Effector memory CD4-positive, alpha-beta T cell (primary cell): ENCODE measurements at places on chromosomes 6 and 20.
A peak's percentile ranks its signal among the peaks of the same experiment; 100 is the strongest.

- no peak for DNase-seq
Measured at GRCh38 chr6:111673532-111673931, 67.9 kb upstream of the TRAF3IP2 start.

- DNase-seq, result no peak
Measured at GRCh38 chr6:5139828-5140771, 55.0 kb downstream of the PPP1R3G start.

GRCh38 chr20:46938434-46938833, 43.8 kb downstream of the EYA2 start:
- DNase-seq, result no peak

DNA sequence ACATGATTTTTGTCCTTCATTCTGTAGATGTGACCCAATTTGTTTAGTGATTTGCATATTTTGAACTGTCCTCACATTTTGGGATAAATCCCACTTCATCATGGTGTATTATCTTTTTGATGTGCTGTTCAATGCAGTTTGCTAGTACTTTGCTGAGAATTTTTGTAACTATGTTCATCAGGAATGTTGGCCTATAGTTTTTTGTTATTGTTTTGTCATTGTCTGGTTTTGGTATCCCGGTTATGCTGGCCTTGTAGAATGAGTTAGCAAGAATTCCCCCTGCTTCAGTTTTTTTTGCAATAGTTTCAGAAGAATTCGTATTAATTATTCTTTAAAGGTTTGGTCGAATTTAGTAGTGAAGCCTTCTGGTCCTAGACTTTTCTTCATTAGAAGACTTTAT, 11.9 kb downstream of the KIF25 start:
- DNase-seq, result no peak

GRCh38 chr20:37841971-37842370, 61.0 kb upstream of the VSTM2L start:
- no peak for DNase-seq

- DNase-seq, result no peak
Measured at GRCh38 chr6:97717086-97717485, 434.1 kb upstream of the MMS22L start.

DNA sequence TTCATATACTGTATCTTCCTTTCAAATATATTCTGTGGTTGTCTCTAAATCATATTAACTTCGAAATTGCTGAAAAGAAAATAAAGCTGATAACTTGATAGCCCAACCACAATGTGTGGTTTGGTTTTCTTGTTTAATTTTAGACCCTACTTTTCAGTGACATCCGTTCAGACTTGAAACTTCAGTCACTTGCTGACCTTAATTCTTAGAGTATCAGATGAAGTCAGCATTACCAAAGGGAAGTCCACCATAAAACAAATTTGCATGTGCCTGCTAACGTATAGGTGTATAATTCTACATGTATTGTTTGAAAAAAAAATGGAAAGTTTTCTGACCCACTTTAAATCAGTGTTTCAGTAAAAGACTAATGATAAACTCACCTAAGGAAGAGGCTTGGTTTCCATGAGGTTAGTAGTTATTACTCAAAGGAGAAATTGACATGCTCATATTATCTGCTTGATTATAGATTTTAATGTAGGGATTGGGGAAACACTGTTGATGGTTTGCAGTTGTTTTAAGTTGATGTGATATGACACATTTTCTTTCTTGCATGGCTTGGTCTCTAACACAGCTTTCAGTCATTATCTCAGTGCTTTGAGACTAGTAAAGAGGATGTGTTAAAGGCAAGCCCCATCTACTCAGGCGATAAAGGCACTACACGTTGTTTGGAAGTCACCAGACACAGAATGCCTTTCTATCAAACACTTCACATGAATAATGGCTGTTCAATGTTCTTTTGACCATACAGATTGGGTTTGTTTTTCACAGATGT, 5.2 kb upstream of the IL17A start:
- DNase-seq, result no peak

DNA sequence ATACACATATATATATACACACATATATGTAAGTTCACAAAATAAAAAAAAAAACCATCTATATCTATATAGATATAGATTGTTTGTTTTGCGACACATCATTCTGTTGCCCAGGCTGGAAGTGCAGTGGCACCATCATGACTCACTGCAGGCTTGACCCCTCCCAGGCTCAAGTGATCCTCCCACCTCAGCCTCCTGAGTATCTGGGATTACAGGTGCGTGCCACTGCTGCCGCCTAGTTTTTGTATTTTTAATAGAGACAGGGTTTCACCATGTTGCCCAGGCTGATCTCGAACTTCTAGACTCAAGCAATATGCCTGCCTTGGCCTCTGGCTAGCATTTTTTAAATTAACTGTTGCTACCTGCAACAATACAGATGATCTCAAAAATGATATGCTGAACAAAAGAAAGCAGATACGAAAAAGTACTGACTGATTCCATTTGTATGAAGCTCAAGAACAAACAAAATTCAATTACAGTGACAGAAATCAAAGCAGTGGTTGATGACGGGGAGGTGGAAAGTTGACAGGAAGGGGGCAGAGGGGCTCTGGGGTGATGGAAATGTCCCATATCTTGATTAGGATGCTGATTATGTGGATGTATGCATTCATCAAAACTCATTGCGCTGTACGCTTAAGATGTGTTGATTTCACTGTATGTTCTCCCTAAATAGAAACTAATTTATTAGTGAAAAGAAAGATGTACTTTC, 49.6 kb downstream of the ATXN1 start:
- peak; percentile 63 for DNase-seq

- no peak for DNase-seq
Measured at GRCh38 chr20:17636523-17637412, 45.3 kb downstream of the RRBP1 start.

DNA sequence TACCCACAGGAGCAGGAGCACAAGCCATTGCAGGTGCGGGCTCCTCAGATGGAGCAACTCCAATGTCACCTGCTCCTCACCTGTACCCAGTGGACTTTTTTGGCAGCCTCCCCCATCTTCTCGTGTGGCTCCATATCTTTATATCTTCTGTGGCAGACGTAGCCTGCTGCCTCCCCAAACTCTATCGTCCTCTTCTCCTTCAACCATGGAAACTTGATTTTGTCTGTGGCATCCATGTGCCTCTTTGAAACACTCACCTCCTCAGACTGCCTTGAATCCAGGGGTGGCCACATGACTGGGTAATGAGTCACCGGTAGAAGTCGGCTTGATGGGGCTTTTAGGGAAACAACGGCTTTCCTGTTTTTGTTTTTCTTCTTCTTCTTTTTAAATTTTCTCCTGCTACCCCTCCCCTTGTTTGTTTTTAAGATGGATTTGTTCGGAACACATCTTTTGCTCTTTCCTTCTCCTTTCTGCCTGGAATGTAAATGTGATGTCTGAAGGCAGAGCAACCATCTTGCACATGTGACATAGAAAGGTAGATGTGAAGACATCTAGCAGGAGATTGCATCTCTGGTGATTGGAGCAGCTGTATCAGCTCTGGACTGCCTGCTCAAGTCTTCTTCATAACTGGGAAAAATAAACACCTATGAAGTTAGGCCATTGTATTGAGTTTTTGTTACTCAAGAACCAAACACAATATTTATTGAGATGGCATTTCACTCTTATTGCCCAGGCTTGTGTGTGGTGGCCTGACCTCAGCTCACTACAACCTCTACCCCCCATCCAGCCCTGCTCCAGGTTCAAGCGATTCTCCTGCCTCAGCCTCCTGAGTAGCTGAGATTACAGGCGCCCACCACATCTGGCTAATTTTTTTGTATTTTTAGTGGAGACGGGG, 69.9 kb upstream of the DDR1 start:
- peak; percentile 21 for DNase-seq

- no peak for DNase-seq
Measured at GRCh38 chr6:119296036-119297035, 53.2 kb downstream of the MAN1A1 start.

DNA sequence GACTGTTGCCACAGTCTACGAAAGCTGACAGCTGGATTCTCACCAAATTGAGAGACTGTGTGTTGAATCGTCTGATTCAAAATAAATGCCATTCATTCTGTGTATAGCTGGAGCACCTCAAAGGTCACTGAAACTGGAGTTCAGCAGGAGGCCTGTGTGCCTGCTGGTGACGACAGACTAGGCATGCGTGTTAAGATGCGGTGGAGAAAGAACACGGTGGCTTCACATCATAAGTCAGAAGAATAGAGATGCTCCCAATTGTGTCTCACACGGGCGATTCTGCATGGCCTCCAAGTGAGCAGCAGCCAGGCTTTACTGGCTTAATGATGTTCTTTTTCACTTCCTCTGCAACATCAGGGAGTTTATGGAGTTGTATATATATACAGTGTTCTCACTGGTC, 32.3 kb downstream of the SNHG17 start:
- no peak for DNase-seq

DNA sequence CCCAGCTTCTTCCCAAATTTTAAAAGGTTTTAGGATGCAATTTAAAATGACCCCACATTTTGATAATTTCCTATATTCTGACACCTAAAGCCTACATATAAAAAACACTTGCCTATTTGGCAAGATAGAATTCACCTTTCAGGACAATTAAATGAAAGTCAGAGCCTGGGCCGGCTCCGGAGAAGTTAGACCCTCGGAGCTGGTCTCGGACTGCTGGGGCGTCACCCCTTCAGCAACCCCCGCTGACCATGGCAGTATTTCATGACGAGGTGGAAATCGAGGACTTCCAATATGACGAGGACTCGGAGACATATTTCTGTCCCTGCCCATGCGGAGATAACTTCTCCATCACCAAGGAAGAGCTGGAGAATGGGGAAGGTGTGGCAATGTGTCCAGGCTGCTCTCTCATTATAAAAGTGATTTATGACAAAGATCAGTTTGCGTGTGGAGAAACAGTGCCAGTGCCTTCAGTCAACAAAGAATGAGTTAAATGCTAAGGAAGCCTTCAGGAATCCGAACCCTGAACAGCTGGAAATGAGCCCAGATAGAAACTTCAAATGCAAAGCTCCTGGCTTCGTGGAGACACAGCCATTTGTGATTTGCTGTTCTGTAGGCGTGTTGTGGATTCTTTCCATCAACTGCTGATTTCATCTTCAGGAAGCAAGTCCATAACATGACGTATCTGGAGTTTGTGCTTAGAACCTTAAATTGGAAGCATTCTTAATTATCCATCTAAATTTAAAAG, 16.0 kb downstream of the TCFL5 start:
- no peak for DNase-seq

GRCh38 chr6:108903796-108904195, 55.6 kb downstream of the ARMC2 start:
- no peak for DNase-seq

DNA sequence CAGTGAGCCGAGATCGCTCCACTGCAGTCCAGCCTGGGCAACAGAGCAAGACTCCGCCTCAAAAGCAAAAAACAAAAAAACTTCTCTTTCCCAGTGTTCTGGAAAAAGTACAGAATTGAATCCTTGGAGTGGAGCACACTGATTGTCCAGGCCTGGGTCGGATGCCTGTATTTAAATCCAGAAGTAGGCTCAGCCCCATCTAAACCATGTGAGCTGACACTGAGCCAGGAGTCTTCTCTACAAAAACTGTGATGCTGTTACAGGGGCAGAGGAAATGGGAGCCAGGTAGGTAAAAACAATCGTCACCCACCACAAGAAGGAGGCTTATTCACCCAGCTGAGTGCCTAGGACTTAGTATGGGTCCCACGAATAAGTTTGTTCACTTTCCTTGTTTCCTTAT, 43.0 kb upstream of the PTPN1 start:
- no peak for DNase-seq

DNA sequence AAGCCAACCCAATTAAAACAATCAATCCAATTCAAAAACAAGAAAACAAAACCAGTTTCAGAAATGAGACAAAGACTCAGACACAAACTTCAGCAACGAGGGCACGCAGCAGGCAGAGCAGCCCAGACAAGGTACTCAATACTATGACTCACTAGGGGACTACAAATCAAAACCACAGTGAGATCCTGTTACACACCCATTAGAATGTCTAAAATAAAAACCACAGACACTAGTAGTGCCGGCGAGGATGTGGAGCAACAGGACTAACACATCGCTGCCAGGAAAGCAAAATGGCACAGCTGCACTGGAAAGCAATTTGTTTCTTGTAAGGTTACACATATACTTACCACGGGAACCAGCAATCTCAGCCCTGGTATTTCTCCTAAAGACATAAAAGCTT, 28.4 kb upstream of the MAS1L start:
- DNase-seq, result no peak

DNA sequence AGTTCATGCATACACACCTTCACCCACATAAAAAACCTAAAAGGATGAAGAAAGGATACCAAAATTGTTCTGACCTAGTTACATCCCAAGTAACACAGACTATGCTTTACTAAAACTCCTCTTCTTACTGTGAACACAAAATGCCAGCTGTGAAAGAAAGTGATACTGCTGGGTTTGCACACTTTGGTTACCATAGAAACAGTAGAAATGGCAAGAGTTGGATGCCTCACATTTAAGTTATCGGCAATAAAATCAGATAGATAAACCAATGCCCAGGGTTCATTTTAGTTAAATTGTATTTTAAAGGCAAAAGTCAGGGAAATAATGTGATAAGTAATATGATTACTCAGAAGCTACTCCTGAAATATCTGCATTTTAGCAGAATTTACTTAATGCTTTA, 161.9 kb downstream of the CDK19 start:
- no peak for DNase-seq

GRCh38 chr20:53642196-53643030, 48.8 kb upstream of the ZNF217 start:
- DNase-seq, result peak; percentile 16

GRCh38 chr6:101486124-101486523, 92.6 kb downstream of the GRIK2 start:
- DNase-seq, result no peak

GRCh38 chr20:63781181-63781580, 41.6 kb downstream of the SLC2A4RG start:
- DNase-seq, result no peak

- no peak for DNase-seq
Measured at GRCh38 chr6:25482996-25483395, 169.0 kb upstream of the SCGN start.

DNA sequence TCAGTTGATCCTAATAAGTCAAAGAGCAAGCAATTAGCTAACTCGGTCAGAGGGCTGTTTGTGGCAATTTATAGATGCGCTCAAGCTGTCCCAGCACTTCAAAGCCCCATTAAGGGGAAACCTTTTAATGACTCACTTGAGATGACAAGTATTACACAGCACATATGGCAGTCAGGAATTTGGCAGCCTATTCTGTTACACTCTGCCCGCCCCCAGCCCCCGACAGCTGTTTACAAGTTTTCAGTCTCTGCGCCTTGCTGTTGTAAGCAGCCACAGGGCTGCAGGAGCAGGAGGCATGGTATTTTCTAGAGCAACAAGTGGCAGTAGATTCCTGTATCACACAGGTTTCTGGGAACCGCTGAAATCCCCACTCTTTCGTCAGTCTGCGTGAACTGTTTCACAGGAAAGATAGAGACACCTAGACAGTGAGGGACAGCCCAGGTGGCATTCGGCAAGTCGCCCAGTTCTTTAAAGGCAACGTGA, 263.0 kb downstream of the FOXC1 start:
- DNase-seq, result no peak

DNA sequence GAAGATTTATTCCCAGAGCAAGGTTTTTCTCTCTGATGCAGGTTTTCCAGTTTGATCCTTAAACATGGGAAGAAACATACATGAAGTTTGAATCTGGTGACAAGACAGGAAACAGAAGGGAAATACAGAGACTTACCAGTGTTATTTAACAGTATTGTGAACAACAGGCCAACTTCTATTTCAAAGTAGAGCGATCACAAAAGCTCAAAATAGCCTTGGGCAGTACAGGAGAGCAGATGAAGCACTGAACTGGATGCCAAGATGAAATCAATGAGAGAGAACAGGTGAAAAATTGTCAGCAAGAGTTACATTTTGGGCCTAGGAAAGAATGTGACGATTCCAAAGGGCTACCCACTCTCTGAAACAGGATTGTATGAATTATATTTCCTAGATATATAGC, 114.8 kb upstream of the PTPRK start:
- no peak for DNase-seq
